ENCODE measurements at places on chromosomes 13 and 19. TPM values are rescaled to one million over a fixed set of nuclear protein-coding genes. Genes with fewer than 3 reads are reported as not detected.

Gene GRIK5
- total RNA-seq: 2.4 TPM

Gene ZNF726
- 10.3 TPM for total RNA-seq

Gene ZNF709
- 0.18 TPM for total RNA-seq

Gene CNFN
- total RNA-seq: 0.53 TPM

Gene SCGB2B2
- total RNA-seq: 0.30 TPM

Gene ZNF610
- 0.50 TPM for total RNA-seq

Gene LRCH1
- total RNA-seq: 17.8 TPM

Gene CEACAM1
- 7.1 TPM for total RNA-seq

Gene ZNF540
- 0.41 TPM for total RNA-seq

DNA sequence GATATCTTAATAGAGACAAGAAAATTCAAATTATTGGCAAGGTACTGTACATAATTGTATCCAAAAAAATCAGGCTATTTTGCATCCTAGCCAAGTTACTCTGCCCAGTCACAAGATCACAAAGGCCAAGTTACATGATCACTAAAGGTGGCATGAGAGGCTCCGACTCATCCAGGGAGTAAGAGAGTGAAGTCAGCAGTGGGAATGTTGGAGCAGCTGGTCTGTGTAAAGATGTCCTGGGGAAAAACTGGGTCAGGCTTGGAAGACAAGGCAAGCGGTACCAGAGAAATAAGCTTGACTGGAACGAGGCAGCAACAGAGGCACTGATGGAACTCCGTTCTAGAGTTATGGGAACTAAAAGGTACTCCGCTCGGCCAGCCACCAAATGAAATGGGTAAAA is 50.2 kb upstream of the PSG2 start:
- no peak for DNase-seq
- H3K27me3 ChIP-seq: no peaks in the 10 kb centered on the region
- no peak overlapping the region for H3K27ac ChIP-seq
- H3K36me3 ChIP-seq: no peaks in the 10 kb centered on the region

- H3K27me3 ChIP-seq: no peaks in the 10 kb centered on the region
- no peak for DNase-seq
- H3K4me1 ChIP-seq: no peaks in the 10 kb centered on the region
- H3K4me3 ChIP-seq: no peak overlapping the region
- H3K27ac ChIP-seq: no peak overlapping the region
- no peaks in the 10 kb centered on the region for H3K36me3 ChIP-seq
These were observed 10.2 kb downstream of the LRP3 start for GRCh38 chr19:33204136-33204973.

DNA sequence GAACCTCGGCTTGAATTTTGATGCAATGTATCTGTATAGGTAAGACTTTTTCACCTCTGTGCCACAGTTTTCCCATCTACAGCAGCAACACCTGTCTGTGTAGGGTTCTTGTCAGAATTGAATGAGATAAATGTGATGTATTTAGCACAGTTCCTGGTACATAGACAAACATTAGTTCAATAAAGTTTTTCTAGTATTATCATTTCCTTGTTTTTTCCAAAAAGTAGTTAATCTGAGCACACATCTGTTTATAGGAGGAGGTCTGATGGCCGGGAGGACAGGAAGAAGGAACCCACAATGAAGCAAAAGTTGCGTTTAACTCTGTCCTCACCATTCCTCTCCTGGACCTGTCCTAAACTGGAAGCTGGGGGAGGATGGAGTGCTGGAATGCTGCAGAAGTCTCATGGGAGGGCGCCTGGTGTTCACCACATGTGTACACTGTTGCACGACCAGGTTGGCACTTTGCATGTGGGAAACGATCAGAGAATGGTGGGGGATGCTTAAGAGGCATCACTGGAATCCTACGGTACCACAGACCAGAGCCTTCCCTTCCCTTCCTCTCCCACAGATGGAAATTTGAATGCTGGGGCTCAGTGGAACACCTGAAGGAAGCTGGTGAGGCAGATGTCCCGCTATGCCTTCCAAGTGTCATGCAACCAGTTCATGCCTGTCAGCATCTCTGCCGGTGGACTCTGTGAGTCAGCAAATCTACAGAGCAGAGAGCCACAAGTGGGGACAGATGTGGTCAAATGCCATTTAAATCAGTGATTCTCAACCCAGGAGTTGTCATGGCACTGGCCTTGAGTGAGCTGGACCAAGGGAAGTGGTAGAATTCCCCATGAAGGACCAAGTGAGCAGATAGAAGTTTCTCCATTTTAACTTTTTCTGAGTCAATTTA is 315.6 kb downstream of the DLEU7 start:
- no peak overlapping the region for H3K27ac ChIP-seq
- no peak overlapping the region for H3K4me3 ChIP-seq
- peaks cover 26% of the 10 kb centered on the region for H3K4me1 ChIP-seq
- H3K27me3 ChIP-seq: peaks cover 53% of the 10 kb centered on the region
- no peaks in the 10 kb centered on the region for H3K36me3 ChIP-seq

- no peak overlapping the region for H3K27ac ChIP-seq
- peaks cover 13% of the 10 kb centered on the region for H3K4me1 ChIP-seq
- peaks cover 36% of the 10 kb centered on the region for H3K27me3 ChIP-seq
- H3K4me3 ChIP-seq: no peak overlapping the region
- DNase-seq: no peak
These were observed 53.8 kb upstream of the RCBTB2 start for GRCh38 chr13:48586591-48587103.

DNA sequence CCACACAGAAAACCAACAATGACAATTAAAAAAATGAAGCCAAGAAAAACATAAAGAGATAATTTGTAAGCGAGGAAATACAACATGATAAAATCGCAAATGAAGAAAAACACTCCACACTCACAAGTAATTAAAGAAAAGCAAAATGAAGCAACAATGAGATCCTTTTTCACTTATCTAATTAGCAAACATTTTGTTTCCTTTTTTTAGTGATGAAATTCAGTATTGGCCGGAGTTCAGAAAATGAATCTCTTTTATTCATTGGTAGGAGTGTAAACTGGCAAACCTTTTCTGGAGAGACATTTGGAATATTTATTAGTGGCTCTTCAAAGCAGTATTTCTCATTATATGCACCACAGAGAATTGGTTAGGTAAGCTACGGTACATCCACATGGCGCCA is 70.6 kb upstream of the POMP start:
- peaks cover 13% of the 10 kb centered on the region for H3K27me3 ChIP-seq
- H3K4me1 ChIP-seq: peaks cover 11% of the 10 kb centered on the region

DNA sequence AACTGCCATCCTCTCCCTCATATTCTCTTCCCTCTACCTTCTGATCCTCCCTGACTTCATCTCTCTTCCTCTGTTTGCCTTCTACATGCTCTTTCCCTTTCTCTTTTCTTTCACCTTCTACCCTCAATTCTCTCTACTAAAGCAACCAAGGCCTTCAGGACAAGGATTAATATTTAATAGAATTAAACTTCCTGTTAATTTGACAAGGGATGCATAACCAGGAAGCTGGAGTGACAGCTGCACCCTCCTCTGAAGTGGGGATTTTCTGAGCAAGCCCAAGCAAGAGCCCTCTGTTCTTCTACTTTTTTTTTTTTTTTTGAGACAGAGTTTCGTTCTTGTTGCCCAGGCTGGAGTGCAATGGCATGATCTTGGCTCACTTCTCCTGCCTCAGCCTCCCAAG is 63.4 kb upstream of the MED4 start:
- H3K4me3 ChIP-seq: no peak overlapping the region
- H3K27me3 ChIP-seq: peaks cover 7% of the 10 kb centered on the region
- no peak for DNase-seq
- H3K27ac ChIP-seq: peak overlapping the region; percentile 2
- H3K36me3 ChIP-seq: no peaks in the 10 kb centered on the region

DNA sequence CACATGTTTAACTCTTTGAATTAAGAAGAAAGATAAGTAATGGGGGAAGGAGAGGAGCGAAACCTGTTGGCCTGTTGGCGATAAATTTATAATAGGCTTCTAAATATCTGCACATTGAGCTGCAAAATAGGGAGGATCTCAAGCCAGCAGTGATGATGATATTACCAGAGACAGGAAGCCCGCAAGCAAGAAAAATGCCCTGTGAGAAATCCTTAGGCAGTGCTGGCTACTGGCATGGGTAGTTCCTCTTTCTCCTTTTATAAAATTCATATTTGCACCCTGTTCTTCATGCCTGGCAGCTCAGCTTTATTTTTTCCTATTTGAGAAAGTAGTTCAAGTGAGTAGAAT is 858 bp upstream of the USP12 start:
- peak overlapping the region; percentile 80 for H3K4me3 ChIP-seq
- H3K27ac ChIP-seq: peak overlapping the region; percentile 88
- H3K4me1 ChIP-seq: peaks cover 53% of the 10 kb centered on the region
- peaks cover 4% of the 10 kb centered on the region for H3K36me3 ChIP-seq

- H3K4me1 ChIP-seq: peaks cover 4% of the 10 kb centered on the region
- no peak for DNase-seq
- H3K27me3 ChIP-seq: no peaks in the 10 kb centered on the region
- H3K27ac ChIP-seq: no peak overlapping the region
These were observed 13.4 kb upstream of the RGCC start for GRCh38 chr13:41443969-41444368.

DNA sequence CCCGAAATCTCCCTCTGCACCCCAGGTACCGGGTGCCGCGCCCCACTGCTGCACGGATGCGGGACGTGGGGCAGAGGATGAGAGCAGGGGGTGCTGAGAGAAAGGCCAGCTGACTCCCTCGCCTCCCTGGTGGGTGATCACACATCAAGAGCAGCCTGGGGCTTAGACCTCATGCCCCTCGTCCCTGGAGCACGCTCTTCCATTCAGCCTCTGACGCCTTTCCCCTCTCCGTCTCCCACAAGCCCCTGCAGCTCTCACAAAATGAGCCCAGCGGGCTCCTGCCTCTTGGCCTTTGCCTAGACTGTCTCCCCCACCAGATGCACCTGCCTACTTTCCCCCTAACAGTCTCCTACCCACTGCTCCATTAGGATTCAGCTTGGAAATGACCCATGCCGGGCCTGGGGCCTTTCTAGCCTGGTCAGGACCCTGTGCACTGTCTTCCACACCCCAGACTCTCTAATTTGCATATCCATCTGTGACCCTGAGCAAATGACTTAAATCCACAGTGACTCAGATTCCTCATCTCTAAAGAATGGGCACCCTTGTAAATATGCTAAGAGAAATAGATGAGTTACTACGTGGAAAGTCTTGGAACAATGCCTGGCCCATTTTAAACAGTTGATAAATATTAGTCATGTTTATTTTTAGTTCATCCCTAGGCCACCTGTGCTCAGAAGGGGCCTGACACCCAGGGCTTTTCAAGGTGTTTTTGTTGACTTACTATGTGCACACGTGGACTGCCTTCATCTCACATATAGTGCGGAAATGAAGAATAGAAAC is 582 bp upstream of the PTPRH start:
- no peaks in the 10 kb centered on the region for H3K36me3 ChIP-seq
- H3K4me3 ChIP-seq: no peak overlapping the region
- H3K4me1 ChIP-seq: peaks cover 4% of the 10 kb centered on the region
- H3K27ac ChIP-seq: no peak overlapping the region
- no peak for DNase-seq

GRCh38 chr19:8607386-8607785 is 3.1 kb downstream of the ADAMTS10 start:
- H3K4me1 ChIP-seq: peaks cover 11% of the 10 kb centered on the region
- H3K36me3 ChIP-seq: no peaks in the 10 kb centered on the region
- no peak for DNase-seq
- H3K4me3 ChIP-seq: no peak overlapping the region

- H3K36me3 ChIP-seq: no peaks in the 10 kb centered on the region
- H3K4me3 ChIP-seq: peak overlapping the region; percentile 42
- H3K27me3 ChIP-seq: no peaks in the 10 kb centered on the region
- peak; percentile 54 for DNase-seq
- peak overlapping the region; percentile 32 for H3K27ac ChIP-seq
These were observed 33.0 kb upstream of the ADGRE5 start for GRCh38 chr19:14347999-14348889.

GRCh38 chr19:30406220-30407067 is 34.3 kb downstream of the ZNF536 start:
- no peak for DNase-seq
- no peaks in the 10 kb centered on the region for H3K36me3 ChIP-seq

DNA sequence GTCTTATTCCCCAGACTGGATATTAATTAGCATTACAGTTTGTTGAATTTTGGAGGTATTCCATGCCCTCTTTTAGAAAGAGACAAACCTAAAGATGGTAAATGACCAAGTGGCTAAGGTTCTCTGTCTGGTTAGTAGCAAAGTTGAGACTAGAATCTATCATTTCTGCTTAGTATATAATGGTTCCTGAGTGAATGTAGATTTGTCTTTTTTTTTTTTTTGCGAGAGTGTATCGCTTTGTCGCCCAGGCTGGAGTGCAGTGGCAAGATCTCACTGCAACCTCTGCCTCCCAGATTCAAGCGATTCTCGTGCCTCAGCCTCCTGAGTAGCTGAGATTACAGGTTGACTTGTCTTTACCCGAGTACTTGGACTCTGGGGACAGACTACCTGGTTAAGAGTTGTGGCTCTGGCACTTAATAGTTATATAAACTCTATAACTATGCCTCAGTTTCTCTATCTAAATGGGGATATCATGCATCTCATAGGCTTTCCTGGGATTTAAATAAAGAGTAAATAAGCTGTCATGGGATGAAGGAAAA is 2.7 kb downstream of the NAA16 start:
- peaks cover 38% of the 10 kb centered on the region for H3K4me1 ChIP-seq
- peak overlapping the region; percentile 33 for H3K4me3 ChIP-seq
- H3K36me3 ChIP-seq: peaks cover 18% of the 10 kb centered on the region
- no peaks in the 10 kb centered on the region for H3K27me3 ChIP-seq
- no peak for DNase-seq
- no peak overlapping the region for H3K27ac ChIP-seq

DNA sequence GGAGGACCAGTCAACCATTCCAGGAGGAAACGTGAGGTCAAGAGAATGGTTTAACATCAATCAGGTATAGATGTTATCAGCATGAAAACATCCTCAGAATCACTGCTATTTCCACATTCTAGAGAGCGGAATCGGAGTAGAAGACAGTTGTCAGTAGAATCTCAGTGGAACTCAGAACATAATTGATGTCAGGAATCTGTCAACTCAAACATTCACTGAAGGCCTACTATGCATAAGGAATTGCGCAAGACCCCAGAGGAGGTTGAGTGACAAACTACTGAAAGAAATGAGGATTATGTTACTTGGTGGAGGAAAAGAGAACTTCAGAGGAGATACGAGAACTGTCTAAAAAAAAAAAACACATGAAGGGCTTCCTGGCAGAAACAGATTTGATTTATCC is 97.8 kb downstream of the LHFPL6 start:
- H3K36me3 ChIP-seq: no peaks in the 10 kb centered on the region
- H3K4me3 ChIP-seq: no peak overlapping the region
- H3K4me1 ChIP-seq: no peaks in the 10 kb centered on the region
- no peaks in the 10 kb centered on the region for H3K27me3 ChIP-seq
- no peak for DNase-seq

DNA sequence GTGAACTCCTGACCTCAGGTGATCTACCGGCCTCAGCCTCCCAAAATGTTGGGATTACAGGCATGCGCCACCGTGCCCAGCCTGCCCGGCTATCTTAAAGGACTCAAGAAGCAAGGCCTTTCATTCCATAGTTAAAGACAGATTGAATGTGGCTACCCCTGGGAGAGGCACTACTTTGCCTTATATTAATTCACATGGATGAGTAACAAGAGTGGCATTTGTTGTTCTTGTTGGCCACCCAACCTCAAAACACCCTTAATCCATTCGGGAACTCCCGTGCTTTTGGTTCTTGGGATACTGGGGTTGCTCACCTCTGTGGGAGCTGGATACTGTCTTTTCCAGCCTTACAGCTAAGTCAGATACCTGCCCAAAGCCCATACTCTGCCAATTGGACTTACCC is 34.4 kb upstream of the ABCC4 start:
- H3K27me3 ChIP-seq: no peaks in the 10 kb centered on the region
- DNase-seq: no peak
- no peaks in the 10 kb centered on the region for H3K36me3 ChIP-seq
- H3K27ac ChIP-seq: no peak overlapping the region

GRCh38 chr13:91312324-91312723 is 35.2 kb upstream of the MIR17HG start:
- no peaks in the 10 kb centered on the region for H3K36me3 ChIP-seq
- DNase-seq: no peak
- no peak overlapping the region for H3K4me3 ChIP-seq
- peaks cover 9% of the 10 kb centered on the region for H3K4me1 ChIP-seq
- peaks cover 14% of the 10 kb centered on the region for H3K27me3 ChIP-seq
- no peak overlapping the region for H3K27ac ChIP-seq
